ENCODE measurements at places on chromosomes 13 and 19.

- no peak for DNase-seq
These were observed 154.0 kb downstream of the RGCC start for GRCh38 chr13:41611385-41611784.

GRCh38 chr19:40663695-40664692, 26.5 kb downstream of the NUMBL start:
- peak; percentile 42 for DNase-seq

- no peak for DNase-seq
These were observed 3.8 kb downstream of the ELAVL1 start for GRCh38 chr19:8001651-8001994.

GRCh38 chr13:30388406-30389283, 33.6 kb upstream of the UBE2L5 start:
- DNase-seq = no peak

GRCh38 chr19:32287811-32288227, 57.6 kb upstream of the ZNF507 start:
- DNase-seq = no peak

- DNase-seq = no peak
These were observed 235.1 kb downstream of the DLEU7 start for GRCh38 chr13:50608370-50608769.

GRCh38 chr13:22081430-22081829, 410.6 kb downstream of the FGF9 start:
- DNase-seq = no peak

DNA sequence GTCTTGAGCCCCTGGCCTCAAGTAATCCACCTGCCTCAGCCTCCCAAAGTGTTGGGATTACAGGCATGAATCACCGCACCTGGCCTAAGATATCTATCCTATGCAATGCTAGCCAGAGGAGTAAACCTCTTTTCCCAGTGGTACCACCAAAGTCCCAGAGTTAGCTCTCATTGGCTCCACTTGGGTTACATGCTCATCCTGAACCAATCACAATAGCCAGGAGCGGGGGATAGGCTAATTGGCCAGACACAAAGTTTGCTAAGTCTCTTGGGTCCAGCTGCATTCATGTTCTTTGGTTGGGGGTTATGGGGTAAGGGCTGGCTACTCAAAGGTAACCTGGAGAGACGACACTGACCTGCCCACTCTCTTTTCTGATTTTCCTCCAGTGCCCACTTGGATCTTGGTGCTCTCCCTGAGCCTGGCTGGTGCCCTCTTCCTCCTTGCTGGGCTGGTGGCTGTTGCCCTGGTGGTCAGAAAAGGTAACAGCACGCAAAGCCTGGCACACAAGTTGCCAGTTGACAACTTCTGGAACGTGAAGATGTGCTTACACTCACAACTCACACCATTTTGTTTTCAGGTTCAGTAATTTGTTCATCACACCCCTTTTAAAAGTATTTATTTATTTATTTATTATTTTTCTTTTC, 7.8 kb downstream of the C19orf38 start:
- no peak for DNase-seq

DNA sequence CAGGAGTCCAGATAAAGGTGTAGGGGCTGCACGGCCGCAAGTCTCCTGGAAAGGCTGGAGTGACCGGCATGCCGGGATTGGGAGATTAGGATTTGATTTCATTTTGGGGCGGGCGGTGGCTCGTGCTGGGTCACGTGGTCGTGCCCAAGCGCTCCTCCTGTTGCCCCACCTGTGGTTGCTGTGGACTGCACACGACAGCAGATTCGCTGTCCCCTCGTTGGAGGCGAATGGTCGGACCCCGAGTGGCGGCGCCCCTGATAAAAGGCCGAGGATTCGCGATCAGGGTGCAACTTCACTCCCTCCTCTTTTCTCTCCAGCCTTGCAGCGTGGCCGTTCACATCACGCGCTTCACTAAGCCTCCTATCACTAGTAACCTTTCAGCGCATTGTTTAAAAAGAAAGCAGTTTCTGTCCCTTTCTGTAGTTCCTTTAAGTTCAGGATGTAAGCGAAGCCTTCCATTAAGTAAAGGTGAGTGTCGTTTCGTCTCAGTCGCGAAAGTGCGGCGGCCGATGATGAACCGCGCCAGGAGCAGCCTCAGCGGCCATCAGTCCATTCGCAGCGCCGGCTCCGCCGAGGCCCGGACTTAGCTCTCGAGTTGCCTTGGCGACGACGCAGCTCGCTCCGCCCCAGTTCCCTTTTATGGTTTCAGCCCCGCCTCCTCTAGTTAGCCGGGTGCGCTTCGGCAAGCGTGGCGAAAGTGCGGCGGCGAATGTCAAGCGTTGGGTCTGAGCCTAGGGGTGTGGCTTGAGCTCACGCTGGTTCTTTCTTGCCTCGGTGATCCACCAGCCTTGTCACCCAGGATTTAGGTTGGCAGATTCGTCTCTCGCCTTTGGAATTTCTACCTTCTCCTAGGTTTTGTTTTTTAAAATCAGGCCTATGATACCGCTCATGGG, 1.7 kb upstream of the PPP1R37 start:
- DNase-seq = peak; percentile 92

- DNase-seq = peak; percentile 76
These were observed 17.5 kb downstream of the KLF2 start for GRCh38 chr19:16342002-16342715.

GRCh38 chr19:21848706-21849105, 12.7 kb upstream of the ZNF43 start:
- DNase-seq = no peak

GRCh38 chr19:12825254-12826131, 8.9 kb downstream of the RTBDN start:
- no peak for DNase-seq

- DNase-seq = no peak
These were observed 139.2 kb downstream of the PCDH20 start for GRCh38 chr13:61276401-61276800.

- DNase-seq = peak; percentile 3
These were observed 45.3 kb upstream of the VSTM2B start for GRCh38 chr19:29480507-29480906.

DNA sequence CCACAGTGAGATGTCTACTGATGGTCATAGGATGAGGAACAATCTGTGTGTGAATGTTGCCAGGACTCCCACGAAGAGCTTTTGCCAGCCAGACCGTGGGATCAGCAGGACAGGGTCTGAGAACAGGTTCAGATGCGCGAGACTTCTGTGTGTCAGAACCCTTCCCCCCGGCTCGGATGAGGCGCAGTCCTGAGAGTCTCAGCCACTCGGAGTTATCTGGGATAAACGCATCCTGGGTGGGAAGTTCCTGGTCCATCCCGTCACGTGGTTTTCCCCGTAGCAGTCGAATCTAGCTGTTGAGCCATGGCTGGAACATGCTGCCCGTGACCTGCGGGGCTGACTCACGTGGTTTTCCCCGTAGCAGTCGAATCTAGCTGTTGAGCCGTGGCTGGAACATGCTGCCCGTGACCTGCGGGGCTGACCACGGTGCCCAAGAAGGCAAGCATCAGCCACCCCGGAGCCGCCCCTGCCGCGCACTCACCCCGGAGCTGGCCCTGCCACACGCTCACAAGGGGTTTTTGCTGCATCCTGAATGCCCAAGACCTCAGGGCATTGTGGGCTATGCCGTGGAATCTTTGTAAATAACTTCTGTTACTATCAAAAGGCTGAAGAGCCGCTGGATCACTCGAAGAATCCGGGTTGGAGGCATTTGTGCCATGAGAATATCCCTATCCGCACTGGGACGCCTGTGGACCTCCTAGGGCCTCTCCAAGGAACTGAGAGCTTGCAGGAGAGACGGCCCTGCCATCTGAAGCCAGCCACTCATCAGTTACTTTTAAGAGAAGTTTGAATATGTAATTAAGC, 130.8 kb upstream of the MCF2L start:
- DNase-seq = no peak

GRCh38 chr19:1871140-1871597, 7.8 kb upstream of the KLF16 start:
- no peak for DNase-seq

- no peak for DNase-seq
These were observed 19.1 kb upstream of the PDE4C start for GRCh38 chr19:18245297-18245696.

DNA sequence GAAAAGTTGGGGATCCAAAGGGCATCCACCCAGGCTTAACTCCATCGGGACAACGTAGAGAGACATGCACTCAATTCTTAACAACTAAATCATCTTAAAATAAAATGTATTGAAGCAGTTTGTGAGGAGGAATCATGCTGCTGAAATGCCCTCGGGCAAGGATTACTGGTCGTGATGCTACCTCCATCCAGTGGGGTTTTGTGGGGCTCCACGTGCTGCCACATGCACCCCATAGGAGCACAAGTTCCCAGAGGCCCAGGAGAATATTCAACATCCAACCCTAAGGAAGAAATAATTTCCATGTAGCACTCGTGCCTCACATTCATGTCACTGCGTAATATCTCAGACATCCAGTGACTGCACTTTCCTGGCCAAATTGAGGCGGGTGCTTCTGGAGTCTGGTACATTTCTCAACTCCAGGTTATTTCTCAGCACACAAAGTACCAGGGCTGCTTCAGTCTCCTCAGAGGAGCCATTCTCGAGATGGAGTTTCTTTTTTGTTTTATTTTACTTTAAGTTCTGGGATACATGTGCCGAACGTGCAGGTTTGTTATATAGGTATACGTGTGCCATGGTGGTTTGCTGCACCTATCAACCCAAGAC, 429.8 kb downstream of the FOXO1 start:
- no peak for DNase-seq

DNA sequence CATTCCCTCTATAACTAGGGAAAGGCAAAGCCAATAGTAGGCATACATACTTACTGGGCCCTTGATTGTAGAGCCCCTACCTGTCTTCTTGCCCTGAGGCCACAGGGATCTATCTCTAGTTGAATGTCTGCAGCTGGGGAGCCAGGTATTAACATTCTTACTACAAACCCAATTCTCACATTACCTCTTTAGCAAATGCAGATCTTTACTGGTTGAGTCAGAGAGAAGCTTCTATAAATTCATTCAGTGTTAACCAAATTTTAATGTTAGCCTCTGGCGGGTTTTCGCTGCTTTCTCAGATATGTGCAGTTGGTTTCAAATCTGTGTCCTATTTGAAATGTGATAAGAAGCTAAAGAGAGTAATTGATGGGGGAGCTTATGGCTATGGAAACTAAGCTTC, 43.2 kb downstream of the SERTM1 start:
- DNase-seq = no peak

DNA sequence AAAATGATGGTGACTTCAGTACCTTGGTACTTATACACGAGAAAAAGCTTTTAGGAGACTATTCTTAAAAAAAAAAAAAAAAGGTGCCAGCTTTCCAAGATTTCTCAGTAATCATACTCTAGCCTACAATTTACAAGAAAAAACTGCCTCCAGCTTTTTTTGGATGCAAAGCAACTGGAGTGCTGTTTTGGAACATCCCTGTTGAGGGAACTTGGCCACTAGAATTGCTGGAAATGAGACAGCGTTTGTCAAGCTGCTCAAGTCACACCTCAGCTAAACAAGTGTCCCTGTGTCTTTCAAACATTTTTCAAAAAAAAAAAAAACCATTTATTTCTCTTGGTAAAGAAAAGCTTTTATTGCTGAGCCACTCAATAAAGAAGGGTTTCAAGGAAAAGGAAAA, 413.1 kb upstream of the ARGLU1 start:
- no peak for DNase-seq

DNA sequence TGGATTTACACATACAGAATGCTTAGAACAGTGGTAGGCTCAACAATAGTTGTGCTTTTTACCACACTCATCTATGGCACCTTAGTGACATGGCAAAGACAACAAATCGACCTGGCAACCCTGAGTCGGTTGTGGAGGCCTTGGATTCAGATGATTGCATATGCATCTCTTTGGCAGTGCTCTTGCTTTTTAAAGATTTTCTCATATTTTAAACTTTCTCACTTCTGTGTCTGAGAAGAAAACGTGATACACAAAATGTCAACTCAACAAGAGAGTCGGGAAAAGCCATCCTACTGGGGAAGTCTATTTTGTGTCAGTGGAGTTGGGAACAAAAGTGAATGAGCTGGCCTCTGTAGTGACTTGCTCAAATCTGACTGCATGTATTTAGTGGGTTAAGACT, 85.8 kb downstream of the ATP8A2 start:
- no peak for DNase-seq

DNA sequence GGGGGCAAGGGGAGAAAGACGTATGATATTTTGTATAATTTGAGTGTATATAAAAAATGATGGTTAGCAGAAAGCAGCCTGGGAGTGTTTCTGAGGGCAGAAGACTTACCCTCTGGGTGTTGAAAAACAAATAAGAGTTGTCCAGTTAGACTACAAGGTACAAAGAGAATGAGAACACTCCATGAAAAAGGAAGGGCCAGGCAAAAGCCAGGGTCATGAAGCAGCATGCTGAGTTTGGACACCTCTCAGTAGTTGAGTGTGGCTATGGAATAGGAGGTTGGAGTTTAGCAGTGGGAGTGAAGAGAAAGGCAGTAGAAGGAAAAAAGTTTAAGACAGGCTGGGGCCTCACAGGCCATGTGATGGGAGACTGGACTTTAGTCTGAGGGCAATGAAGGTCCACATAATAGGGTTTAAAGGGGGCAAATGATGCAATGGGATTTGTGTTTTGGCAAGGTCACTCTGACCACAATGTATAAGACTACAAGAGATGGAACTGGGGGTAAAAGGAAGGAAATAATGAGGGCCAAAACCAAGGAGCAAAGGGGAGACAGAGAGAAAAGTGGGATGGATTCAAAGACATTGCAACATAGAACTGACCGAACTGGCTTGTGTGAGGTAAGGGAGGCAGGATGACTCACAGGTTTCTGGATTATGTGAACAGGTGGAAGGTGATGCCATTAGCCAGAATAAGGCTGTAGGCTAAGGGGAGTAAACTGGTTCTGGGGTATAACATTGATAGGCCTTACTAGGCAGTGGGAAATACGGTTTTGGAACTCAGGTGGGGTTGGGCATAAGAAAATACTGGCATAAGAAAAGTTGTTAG, 76.6 kb downstream of the SERP2 start:
- DNase-seq = no peak

DNA sequence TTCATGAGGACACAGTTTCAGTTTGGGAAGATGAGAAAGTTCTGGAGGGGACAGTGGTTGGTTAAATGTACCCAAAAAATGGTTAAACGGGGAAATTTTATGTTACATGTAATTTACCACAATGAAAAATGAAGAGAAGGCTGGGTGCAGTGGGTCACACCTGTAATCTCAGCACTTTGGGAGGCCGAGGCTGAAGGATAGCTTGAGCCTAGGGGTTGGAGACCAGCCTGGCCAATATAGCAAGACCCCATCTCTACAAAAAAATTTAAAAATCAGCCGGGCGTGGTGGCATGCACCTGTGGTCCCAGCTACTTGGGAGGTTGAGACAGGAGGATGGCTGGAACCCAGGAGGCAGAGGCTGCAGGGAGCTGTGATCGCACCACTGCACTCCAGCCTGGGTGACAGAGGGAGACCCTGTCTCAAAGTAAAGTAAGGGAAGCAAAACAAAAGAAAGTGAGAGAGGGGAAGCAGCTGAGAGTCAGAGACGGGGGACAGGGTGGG, 17.2 kb downstream of the GNG7 start:
- no peak for DNase-seq

Measured in GM10248 (cell line).